Globus pallidus (tissue), 1 donor: ENCODE measurements at places on chromosomes 12 and 14.

DNA sequence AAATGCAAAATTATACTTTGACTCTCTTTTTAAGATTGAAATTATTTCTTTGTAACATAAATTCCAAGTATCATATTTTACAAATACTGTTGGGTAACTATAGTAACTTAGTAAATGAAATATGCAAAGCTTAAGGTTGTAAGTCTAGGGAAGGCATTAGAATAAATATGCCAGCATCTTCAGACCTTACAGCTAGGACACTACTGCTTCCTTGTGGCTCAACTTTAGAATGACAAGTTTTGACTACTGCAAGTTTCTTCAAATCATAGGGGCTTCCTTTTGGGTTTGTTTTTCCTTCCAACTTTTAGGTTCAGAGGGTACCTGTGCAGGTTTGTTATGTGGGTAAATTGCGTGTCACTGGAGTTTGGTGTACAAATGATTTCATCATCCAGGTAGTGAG is 17.7 kb upstream of the ANP32D start:
- no peak for DNase-seq

DNA sequence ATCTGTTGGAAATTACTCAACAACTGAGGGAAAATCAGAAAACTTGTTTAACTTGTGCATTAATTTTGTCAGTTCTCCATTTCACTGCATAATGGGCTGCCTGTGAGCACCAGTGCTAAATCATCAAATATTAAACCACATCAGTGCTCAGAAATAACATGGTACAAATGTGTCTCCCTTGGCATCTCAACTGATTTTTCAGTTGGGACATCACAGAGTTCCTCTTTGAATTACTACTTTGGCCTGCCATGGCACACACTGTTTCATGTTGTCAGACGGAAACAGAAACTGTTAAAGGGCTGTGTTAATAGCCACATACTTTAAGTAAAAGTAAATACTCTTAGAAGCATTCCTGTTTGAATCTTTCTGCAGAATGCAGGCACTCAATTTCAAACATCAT is 42.1 kb upstream of the STRN3 start:
- DNase-seq = no peak

GRCh38 chr14:39370415-39370814 is 61.8 kb downstream of the FBXO33 start:
- DNase-seq = no peak

GRCh38 chr12:46212108-46212982 is 56.5 kb downstream of the SLC38A1 start:
- no peak for DNase-seq

GRCh38 chr12:122691566-122691965 is 11.6 kb downstream of the HCAR2 start:
- no peak for DNase-seq

DNA sequence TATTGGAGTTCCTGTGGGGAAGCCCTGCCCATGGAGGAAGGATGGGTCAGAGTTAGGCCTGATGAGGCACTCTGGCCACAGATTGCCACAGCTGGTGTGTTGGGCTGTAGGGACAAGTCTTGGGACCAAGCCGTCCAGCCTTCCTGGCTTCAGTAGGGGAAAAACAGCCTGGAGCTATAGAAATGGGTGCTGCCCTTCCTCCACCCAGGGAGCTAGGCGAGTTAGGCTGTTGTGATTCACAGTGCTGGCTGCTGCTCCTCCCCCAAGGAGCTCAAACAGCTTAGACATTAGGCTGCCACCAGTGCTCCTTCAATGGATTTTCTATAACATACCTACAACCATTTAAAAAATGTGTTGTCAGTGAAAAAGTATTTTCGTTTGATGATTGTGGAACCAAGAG is 274.3 kb downstream of the RPL10L start:
- DNase-seq = no peak

DNA sequence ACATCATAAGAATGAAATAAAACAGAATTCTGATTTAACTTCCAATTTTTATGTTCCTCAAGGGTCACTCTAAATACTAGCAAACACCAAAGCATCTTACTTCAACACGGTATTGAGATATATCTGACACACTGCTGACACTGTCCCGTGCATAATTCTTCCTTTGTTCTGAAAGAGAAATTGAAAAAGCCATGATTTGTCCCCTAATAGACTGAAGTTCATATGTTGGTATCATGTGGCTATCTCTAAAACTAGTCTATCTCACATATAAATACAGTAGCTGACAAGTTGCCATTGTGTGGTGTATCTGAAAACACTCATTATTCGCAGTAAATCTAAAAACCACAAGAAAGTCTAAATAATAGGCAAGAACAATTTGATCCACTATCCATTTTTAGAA is 118.4 kb downstream of the EPS8 start:
- no peak for DNase-seq

DNA sequence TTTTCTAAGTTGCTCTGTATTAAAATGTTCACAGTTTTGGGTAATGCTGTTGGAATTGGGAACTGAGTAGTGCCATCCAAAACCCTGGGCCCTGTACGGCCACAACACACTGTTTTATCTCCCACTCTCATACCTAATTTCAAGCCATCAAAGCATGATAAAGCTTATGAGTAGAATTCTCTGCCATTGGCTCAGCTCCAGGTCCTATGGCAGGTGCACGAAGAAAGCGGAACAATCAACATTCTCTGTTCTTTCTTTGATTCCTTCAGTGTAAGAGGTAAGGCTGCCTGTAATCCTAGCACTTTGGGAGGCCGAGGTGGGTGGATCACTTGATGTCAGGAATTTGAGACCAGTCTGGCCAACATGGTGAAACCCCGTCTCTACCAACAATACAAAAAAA is 394.9 kb downstream of the CCDC91 start:
- no peak for DNase-seq

DNA sequence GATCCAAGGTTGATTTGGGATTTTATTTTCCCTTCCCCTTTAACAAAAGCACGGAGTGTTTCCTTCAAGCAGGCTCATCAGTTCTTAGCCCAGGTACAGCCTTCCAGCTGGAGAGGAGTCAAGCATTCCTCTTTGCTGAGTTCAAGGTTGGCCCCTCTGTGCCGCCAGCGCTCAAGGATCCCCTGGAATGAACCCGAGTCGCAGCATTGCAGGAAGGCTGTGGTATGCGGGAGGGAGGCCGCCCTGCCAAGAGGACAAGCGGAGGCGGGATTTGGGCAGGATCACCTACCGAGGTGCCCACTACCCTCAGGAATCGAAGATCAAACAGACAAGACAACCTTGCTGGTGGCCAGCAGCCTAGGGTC is 53.9 kb upstream of the NCOR2 start:
- no peak for DNase-seq

- DNase-seq = no peak
These were observed 211.6 kb downstream of the DUSP6 start for GRCh38 chr12:89140602-89141238.

DNA sequence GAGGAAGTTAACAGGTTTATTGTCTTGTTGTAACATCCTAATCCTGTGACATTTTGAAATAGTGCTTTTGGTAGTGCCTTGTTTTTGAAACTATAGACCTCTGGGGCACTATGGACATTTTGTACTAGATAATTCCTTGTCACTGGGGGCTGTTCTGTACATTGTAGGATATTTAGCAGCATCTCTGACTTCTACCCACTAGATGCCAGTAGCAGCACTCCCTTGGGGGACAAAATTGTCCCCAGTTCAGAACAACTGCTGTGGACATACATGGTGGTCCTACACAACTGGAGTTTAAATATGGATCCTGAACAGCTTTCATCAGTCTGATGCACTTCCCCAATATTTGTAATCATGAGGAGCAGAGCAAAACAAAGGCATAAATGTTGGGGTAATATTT is 264.7 kb downstream of the RAD51B start:
- DNase-seq = no peak

DNA sequence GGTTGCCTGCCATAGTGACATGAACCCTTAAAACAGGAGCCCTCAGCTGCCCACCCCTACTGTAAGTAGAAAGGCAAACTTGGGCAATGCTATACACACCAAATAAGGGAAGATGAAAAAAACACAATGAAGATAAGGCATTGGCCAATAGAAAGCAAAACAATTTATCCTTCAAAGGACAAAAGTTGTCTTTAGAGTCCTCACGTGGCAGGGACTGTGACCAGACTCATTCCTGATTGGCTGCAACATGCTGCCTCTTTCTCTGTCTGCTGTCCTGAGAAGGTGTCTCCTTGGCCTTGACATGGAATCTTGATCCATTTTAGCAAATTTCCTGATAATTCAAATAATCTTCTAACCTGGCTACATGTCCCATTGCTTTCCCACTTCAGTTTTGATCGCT is 131.9 kb downstream of the GPR135 start:
- DNase-seq = no peak

GRCh38 chr14:80850197-80850814 is 91.2 kb downstream of the CEP128 start:
- DNase-seq = peak; percentile 36

GRCh38 chr12:131057211-131057721 is 103.6 kb downstream of the ADGRD1 start:
- DNase-seq = no peak

DNA sequence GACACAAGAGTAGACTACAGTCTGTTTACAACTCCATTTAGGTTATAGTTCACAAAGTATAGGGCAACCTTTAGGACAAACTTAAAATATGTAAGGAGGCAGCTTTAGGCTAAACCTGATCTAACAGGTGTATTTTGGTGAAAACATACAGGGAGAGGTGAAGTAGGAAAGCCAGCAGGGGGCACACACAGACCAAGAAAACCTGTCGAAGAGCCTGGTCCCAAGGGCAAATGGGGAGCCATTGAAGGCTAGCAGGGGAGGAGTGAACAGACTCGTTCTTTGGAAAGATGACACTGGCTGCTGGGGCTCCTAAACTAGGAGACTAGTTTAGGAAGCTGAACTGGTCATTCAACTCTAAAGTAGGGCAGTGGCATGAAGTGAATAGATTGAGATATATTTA is 138.8 kb upstream of the WSCD2 start:
- no peak for DNase-seq

DNA sequence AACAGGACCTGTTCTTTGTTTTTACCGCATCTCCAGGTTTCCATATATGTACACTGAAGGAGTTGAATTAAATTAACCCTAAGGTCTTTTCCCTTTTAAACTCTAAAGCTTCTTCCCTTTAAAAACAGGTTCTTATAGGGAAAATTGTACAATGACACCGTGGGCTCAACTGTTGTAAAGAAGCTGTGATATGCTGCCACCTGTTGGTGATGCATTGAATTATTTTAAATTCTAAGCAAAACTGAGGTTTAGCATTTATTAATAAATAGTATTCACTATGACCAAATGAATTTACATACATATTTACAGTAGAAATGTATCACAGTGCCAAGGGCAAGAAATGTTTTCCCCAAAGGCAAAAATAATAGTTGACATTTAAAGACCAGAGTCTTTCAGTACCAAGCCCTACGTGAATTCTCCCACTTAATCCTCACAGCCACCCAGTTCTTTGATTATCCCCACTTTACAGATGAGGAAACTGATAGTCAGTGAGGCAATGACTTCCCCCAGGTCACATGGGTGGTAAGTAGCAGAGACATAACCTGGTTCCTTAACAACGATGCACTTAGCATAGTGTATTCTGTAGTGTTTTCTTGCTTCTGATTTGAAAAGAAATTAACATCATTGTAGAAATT is 35.7 kb upstream of the TMEM263 start:
- peak; percentile 29 for DNase-seq

DNA sequence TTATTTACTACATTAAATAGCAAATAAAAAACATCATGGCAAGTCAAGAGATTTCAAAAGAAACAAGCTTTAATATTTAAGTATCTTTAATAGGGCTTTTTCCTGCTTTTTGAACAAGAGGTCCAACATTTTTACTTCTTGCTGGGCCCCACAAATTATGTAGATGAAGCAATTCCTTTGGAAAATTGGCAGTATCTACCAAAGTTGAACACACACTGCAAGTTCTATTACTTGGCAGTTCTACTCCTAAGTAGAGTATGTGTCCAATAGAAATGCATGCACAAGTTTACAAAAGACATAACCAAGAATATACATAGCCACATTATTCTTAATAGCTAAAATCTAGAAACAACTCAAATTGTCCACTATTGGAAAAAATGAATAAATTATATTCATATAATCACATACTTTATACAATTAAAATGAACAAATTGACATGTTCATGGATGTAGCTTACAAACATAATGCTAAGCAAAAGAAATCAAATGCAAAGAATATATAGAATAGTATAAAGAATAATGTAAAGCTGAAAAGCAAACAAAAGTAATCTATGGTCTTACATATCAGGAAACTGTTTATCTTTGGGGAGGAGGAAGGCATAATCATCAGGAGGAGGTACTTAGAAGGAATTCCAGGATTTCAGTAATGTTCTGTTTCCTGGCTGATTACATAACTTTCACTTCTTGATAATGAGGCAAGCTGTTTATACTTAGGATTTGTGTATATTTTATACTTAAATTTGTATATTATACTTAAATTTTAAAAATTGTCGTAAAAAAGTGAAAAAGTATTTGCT is 6.5 kb upstream of the TMBIM4 start:
- DNase-seq = no peak

DNA sequence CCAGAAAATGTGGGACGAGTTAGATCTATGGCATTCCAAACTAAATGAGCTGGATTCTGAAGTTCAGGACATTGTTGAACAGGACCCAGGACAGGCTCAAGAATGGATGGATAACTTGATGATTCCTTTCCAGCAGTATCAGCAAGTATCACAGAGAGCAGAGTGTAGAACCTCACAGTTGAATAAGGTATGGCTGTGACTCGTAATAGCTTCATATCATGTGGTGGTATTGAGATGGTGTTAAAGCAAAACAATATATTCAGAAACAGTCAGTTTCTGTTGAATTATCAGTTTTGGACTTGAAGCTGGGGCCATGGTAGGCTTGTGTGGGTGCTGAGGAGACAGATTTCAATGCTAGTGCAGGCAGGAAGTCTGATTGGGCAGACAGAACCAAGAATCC is 213.7 kb downstream of the ESR2 start:
- DNase-seq = no peak

GRCh38 chr12:14950982-14951746 is 10.2 kb downstream of the ARHGDIB start:
- DNase-seq = no peak

- no peak for DNase-seq
These were observed 10.6 kb downstream of the TMEM121 start for GRCh38 chr14:105536691-105537579.

DNA sequence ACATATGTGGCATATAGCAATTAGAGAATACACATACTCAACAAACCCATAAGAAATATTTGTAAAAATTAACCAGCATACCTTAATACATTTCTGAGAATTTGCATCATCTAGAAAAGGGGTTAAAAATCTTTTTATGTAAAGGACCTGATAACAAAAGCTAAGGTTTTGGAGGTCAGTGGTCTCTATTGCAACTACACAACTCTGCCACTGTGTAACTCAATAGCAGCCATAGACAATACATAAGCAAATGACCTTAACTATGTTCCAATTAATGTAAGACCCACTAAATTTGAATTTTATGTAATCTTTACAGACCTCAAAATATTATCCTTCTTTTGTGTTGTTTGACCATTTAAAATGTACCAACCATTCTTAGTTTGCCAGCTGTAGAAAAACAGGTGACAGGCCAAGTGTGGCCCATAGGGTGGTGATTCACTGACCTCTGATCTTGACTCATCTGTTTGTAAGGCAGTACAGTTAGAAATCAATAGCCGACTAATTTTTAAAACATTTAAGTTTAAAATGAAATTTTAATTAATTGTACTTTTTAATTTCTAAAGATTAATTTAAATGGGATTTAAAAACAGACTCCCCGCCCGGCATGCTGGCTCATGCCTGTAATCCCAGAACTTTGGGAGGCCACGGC is 7.4 kb upstream of the EPS8 start:
- DNase-seq = no peak

- peak; percentile 40 for DNase-seq
These were observed 298.6 kb upstream of the PPFIA2 start for GRCh38 chr12:82057770-82058169.
